Fibroblast of skin of abdomen (primary cell): ENCODE measurements at places on chromosomes 2 and 18.

DNA sequence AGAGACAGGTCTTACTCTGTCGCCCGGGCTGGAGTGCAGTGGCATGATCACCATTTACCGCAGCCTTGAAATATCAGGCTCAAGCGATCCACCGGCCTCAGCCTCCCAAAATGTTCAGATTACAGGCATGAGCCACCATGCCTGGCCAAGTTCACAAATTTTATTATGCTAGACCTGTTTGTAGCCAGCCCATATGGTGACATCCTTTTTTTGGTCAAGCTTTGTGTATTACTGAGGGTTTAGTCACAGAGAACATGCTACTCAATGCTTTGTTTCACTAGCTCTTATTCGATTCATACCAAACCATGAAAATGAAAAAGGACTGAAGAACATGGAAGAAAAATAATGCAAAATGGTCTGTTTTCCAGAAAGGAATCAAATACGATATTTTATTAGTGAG, 41.4 kb downstream of the DGKD start:
- no peak for DNase-seq

GRCh38 chr2:200317975-200318374, 11.5 kb downstream of the SPATS2L start:
- no peak for DNase-seq

GRCh38 chr2:203713381-203713780, 6.9 kb downstream of the CD28 start:
- DNase-seq: no peak

- DNase-seq: no peak
Measured at GRCh38 chr18:58660915-58661314, 10.3 kb upstream of the MALT1 start.

- no peak for DNase-seq
Measured at GRCh38 chr18:35444636-35445035, 53.1 kb downstream of the INO80C start.

GRCh38 chr2:229243890-229244560, 27.1 kb downstream of the PID1 start:
- no peak for DNase-seq

DNA sequence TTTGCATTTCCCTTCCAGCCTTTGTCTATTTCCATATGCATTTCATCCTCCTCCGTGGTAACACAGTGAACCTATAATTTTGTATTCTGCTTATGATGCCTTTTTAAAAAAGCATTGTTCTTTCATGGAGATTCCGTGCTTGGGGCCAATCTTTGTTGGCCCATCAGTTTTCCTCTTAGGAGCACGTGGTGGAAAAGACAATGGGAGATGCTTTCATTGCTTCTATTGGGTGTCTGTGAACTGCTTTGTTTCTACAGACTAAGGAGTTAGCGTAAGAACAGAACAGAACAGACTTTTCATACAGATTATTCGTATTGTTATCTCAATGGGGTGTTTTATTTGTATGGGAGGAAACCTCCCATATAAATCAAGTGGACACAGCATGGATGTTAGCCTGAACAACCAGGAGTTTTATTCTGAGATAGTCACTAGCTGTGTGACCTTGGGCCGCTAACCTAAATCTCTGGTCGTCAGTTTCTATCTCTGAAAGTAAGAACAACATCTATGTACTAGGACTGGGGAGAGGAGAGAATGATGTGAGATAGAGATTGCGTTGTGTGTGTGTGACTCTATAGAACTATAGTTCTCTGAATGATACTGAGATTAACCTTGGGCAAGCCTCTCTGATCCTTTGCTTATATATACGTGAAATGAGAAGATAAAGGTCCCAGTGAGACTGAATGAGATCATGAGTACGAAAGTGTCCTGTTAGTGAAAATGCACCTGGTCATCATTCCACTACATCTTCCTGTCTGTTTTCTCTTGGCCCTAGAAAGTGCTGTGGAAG, 22.9 kb upstream of the YWHAQ start:
- no peak for DNase-seq

GRCh38 chr2:230602562-230603230, 109.9 kb upstream of the CAB39 start:
- no peak for DNase-seq

GRCh38 chr2:173747035-173747434, 218.1 kb downstream of the SP3 start:
- no peak for DNase-seq

DNA sequence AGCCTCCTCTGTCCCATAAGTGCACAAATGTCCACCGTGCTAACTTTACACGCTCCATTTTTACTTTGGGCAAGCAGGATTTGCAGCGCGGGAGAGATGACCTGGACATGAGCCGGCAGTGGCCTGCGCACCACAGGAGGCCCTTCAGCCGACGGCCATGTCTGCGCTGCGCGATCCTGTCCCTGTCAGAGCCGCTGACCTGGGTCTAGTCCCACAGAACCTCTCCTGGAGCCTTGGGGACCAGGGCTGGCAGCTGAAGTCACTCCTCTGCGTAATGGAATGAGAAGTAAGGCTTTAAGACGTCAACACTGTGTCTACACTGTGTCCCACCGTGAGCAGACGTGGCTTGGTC, 29.6 kb downstream of the ADI1 start:
- DNase-seq: no peak

DNA sequence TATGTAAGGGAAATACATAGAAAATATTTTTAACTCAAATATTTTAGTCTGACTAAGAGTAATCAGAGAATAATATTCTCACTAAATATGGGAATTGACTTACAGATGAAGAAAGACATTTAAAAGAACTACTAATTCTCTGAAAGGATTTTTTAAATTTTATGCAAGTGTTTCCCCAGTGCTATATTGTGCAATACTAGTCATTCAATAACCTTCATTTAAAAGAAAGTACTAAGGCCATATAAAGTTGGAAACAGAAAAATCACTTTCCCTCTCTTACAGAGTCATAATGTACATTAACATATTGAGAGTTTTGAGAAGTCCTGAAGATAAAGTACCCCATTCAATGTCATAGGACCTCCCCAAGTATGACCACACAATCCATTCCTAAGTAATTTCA, 584.6 kb upstream of the ACVR2A start:
- no peak for DNase-seq

DNA sequence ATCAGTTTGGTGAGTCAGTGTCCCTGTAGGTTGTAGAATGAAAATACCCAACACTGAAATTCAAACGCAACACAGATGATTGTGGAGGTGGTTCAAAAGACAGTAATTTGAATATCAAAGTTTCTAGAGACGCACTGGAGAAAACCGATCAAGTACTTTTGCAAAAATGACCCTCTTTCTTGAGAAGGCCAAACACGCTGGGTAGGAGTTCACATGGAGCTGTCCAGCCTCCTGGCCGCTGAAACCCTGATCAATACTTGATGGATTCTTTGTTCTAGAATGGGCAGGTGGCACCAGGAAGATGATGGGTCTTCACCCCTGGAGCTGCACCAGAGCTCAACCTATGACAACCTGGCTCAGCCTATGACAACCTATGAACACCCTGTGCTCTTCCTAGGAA, 39.7 kb upstream of the UBE2F start:
- DNase-seq: no peak

GRCh38 chr2:203569677-203570316, 34.7 kb upstream of the RAPH1 start:
- DNase-seq: no peak

DNA sequence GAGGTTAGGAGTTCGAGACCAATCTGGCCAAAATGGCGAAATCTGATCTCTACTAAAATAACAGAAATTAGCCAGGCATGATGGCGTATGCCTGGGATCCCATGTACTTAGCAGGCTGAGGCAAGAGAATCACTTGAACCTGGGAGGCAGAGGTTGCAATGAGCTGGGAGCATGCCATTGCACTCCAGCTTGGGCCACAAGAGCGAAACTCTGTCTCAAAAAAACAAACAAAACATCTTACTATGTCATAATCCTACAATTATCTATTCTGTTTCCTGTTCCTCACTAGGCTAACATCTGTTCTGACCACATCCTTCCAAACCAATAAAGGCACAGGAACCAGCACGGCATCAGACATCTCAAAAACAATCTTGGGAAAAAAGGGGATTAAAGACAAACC, 361.8 kb upstream of the UBE2E3 start:
- peak; percentile 26 for DNase-seq

DNA sequence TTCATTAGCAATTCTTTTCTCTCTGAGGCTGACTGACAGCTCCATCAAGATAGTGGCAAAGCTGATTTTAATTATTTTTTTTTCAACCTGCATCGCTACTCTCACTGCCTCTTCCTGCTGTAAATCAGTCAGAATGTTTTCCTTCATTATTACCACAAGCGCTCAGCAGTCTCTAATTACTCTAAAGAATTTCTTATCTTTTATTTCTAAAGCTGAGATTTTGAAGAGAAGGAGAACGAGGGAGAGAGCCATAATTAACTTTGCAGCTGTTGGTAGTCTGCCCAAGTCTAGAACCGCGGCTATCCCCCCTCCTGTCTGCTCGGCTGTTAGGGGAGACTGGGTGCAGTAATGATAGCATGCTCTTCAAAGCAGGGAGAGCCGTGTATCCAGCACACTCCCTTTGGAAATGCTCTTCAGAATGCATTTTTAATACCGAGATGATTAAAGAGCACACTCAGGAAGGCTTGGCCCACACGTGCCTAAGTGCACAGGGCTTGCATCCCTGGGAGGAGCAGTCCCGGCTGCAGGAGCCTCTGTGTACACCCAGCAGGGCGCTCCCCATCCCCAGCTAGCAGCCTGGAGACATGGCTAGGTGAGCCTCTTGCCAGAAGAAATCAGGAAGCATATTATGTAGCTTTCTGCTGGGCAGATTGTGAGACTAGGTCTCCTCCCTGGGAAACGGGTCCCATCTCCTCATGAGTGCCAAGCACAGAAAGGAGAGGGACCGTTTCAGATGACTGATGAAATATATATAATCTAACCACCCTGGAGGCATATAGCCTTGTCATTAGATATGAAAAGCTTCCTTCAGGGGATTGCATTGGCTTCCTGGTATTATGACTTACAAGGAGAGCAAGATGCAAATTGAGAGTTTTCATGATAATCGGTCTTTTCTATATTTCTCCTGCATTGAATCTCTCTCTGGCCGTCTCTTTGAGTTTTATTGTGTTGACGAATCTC, 555.2 kb downstream of the CMPK2 start:
- DNase-seq: peak; percentile 42

GRCh38 chr2:188526701-188527100, 235.0 kb downstream of the GULP1 start:
- no peak for DNase-seq

GRCh38 chr2:152348388-152348787, 13.4 kb downstream of the FMNL2 start:
- DNase-seq: no peak

- no peak for DNase-seq
Measured at GRCh38 chr2:17599617-17600016, 59.1 kb downstream of the VSNL1 start.

DNA sequence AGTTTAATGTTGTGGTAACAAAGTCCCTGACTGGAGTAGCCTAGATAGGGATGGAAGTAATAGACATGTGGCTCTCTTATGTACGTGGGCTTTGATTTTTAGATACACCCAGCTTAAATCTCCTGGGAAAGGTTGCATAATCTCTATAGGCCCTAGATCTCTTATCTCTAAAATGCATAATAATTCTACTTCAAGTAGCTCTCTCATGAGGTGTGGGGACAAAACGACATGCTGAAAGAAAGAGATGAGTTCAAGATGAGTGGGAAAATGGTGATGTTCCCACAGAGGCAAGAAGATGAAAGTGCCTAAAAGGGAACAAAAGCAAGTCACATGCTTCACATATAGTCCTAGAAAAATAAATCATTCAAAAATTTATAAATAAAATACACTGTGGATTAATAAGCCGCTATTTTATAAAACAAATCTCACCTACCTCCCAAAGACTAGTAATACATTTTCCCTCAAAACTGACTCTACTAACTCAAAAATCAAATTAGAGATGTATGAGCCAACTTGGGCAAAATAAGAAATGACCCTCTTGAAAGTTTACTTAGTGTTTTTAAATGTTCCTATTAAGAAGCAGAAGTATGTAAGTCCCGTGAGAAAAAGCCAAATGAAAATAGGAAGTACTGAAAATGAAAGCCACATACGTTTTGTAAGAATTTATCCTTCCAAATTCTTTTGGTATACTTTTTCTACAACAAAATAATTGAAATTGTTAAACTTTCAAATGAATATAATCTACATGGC, 148.2 kb upstream of the ITGA4 start:
- no peak for DNase-seq

DNA sequence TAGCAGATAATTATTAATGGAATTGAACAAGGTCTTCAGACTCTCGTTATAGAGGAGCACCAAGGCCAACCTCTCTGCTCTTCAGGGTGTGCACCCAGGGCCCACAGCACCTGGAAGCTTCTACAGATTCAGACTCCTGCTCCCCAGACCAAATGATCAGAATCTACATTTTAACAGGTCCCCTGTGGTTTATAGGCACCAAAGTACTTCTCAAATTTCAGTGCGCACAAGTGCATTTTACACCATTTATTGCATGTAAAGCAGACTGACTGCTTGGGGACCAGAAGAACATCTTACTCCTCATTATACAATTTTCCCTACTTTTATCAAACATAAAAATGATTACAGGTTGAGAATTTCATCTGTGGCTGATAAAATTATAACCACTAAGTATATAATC, 163.9 kb downstream of the COL4A4 start:
- no peak for DNase-seq

GRCh38 chr2:205133544-205133943, 548.8 kb upstream of the NRP2 start:
- DNase-seq: peak; percentile 20

DNA sequence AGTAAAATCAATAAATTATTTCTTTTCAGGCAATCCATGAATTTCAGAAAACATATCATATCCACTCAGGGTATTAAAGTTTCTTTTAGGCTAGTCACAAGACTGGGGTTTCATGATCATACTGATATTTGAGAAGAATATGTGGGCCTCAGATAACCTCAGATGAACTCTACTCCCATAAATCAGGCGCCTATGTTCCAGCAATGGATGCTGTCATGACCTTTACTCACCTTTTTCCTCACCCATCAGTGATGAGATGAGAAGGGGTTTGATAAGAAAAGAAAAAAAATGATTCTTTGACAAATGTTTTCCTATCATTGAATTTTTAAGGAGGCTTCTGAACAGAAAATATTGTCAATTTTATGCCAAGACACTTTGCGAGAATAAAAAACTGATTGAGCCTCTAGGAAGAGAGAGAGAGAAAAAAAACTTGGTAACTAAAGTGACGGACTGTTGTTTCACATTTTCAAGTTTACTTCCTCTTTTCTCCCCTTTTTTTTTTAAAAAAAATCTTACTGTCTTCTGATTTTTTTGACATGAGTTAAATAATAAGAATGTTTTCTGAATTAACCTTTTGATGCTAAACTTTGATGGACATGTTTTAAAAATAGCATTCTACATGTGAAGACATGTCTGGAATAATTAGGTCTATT, 309.1 kb upstream of the MAP2 start:
- no peak for DNase-seq
